ENCODE measurements at places on chromosomes 2 and 18.

- DNase-seq: no peak
These were observed 87.6 kb downstream of the RBBP8 start for GRCh38 chr18:23020555-23021294.

DNA sequence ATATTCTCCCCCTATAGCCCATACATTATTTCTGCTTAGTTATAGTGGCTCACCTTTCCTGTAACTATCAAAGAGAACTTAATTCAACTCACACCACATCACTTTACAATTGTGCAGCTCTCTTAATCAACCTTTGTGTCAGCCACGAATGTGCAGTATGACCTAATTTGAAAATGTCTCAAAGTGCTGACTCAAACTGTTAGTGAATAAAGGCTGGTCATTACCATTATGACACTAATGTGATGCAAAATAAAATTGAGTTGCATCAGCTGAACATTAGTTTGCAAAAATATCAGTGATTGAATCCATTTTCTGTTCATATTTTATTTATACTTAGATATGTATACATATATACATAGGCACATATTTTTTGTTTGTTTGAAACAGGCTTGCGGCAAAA lies 251.8 kb downstream of the MEIS1 start:
- no peak for DNase-seq

- no peak for DNase-seq
These were observed 29.6 kb upstream of the PGAP1 start for GRCh38 chr2:196956069-196956468.

GRCh38 chr2:134225173-134225572 lies 28.7 kb upstream of the MGAT5 start:
- DNase-seq: no peak

- no peak for DNase-seq
These were observed 428.3 kb downstream of the MBD2 start for GRCh38 chr18:53796040-53796729.

DNA sequence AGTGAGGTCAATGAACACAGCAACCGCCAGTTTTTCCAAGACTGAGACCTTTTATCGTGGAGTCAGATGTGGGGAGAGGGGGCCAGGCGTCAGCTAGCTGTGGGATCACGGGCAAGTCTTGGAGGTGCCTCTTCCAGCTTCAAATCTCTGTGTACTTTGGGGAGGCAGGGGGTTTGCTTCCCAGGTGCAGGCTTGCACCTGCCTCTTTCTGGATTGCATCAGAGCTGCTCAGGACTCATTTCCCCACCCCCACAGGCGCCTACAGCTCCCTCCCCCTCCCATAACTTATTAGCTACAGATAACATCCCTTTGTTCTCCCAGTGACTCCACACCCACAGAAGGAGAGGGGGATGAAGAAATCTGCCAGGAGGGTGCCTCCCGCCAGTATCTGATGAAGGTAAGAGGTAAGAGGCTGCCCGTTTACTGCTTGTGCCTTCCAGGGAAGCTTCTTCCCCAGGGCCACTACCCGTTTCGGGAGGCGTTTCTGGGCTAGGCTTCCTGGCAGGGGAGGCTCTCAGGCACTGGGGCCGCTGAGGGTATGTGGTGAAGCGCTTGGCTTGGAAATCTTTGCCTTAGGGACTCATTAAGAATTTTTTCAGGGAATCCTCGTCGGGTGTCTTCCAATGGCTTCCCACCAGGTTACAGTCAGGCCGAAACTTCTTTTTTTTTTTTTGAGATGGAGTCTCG lies 18.8 kb upstream of the MRPL33 start:
- DNase-seq: peak; percentile 76

- DNase-seq: no peak
These were observed 61.1 kb upstream of the IGFBP5 start for GRCh38 chr2:216756435-216756834.

- no peak for DNase-seq
These were observed 19.8 kb upstream of the RGPD4 start for GRCh38 chr2:107806901-107807300.

GRCh38 chr18:44123743-44124142 lies 556.9 kb upstream of the SETBP1 start:
- DNase-seq: no peak

- DNase-seq: no peak
These were observed 90.1 kb downstream of the ALPK2 start for GRCh38 chr18:58538604-58539386.

DNA sequence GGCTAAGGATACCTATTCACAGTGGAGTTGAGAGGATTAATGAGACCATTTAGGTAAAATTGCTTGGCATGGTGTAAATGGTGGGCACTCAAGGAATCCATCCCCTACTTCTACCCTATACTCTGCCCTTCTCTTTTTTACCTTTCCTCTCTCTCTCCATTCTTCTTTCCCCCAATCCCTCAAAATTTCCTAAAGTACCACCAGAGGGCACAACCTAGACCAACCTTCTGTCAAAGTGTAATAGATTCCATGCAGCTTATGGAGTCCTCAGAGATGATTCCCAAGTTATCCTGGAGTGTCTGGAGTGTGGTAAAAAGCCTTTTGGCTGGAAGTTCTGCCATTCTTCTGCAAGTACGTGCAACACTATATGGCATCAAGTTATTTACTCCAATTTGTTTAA lies 33.0 kb upstream of the CCDC195 start:
- no peak for DNase-seq

GRCh38 chr18:35514283-35514682 lies 16.5 kb upstream of the INO80C start:
- no peak for DNase-seq

DNA sequence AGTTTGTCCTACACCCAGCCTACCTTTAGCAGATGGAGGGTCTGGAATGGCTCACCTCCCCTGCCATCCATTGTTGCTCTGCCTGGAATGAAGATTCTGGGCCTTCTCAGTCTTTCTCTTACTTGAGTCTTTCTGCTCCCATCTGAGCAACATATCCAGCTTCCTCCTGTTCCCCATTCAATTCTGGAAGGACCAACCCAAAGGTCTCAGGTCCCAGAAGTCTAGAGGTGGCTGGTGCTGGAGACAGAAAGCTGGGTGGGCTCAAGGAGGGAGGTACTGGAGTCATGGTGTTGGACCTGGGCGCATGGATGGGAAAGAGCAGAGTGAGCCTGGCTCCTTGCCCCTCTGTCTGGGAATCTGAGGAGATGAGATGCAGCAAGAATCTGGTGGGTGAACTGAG lies 93.5 kb upstream of the SIX3 start:
- DNase-seq: no peak

DNA sequence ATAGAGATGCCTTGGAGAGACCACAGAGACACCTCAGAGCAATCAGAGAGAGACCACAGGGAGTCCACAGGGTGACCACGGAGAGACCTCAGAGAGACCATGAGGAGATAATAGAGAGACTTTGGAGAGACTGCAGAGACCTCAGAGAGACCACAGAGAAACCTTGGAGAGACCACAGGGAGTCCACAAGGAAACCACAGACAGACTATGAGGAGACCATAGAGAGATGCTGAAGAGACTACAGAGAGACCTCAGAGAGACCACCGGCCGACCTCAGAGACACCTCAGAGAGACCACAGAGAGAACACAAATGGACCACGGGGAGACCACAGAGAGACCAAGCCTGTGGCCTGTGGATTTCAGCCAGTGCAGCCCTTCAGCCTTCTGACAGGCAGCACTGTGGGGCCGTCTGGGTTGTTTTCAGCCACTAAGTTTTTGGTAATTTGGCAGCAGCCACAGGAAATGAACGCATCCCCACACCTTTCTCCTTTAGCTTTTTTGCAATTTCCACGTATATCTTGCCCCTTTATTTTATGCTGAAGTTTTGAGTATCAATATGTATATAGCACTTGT lies 11.4 kb upstream of the TMEM18 start:
- no peak for DNase-seq

DNA sequence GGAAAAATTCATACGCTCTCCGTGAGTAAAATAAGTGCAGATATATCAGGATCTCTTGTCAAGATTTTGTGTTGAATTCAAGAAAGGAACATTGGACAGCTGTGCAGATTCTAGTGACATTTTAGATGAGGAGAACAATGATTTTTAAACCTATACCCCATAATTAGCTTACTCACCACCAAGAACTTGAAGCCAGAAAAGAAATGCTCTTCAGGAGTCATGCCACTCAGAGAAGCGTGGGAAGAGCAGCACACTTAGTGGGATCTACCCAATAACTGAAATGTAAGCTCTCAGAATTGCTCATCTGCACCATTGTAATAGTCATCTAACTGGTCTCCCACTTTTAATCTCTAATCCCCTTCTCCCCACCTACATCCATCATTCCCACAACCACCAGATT lies 9.2 kb upstream of the ERMN start:
- DNase-seq: no peak

DNA sequence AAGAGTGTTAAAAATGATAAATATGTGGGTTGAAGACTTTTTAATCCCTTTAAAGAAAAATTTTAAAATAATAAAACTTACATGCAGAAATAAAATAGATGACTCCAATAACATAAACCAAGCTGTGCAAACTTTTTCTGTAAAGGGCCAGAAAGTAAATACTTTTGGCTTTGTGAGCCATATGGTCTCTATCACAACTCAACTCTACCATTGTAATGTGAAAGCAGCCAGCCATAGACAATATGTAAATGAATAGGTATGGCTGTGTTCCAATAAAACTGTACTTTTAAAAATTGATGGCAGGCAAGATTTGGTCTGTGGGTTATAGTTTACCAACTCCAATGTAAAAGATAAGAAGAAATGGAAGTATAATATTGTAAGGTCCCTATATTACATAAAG lies 45.2 kb downstream of the SNED1 start:
- no peak for DNase-seq

DNA sequence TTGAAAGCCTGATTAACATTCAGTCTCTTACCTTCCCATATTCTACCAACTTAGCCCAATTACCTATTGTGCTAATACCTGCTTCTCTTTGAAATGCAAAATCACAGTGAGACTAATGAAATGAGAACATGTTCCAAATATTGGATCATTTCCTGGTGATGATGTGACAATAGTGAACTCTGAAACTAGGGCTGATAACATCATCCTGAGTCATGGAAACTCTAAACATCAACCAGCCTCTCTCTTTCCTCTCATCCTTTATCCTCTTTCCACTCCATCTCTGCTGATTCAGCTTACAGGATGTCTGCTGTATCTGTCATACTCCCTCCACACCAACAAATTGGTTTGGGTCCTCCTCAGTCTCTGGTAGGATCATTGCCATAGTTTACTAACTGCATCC lies 98.8 kb upstream of the NCKAP5 start:
- no peak for DNase-seq

GRCh38 chr2:44169155-44169898 lies 652 bp downstream of the PPM1B start:
- DNase-seq: no peak

- no peak for DNase-seq
These were observed 60.0 kb downstream of the CAPN13 start for GRCh38 chr2:30747206-30747605.

- DNase-seq: no peak
These were observed 117.6 kb upstream of the STK17B start for GRCh38 chr2:196289000-196289399.

- no peak for DNase-seq
These were observed 15.2 kb downstream of the BOK start for GRCh38 chr2:241573741-241574140.

DNA sequence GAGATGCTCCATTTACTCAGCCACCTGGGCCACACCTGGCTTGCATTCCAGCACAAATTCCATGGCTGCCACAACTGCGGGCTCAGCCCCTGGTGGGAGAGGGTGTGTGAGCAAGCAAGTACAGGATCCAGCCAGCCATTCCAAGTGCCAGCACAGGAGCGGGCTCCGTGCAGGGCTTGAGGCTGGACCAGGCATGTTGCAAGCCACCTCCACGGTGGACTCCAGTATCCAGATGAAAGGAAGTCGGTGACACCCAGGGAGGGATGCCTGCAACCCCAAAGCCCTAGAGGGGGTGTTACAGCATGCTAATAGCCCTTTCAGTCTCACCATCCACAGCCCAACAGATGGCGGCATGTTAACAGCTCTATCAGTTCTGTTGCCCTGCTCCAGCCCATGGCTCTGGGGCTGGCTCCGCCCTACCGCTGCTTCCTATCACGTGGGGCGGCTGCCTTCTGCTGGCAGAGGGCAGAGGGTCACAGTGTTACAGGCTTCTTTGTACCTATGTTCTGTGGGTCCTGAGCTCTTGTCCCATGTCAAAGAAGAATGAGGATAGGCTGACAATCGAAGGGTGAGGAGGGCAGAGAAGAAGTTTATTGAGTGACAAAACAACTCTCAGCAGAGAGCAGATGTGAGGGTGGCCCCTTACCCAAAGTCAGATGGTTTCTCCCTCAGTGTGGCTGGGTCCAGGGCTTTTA lies 11.7 kb upstream of the GORASP2 start:
- no peak for DNase-seq

- DNase-seq: no peak
These were observed 132.4 kb downstream of the ZAP70 start for GRCh38 chr2:97845818-97846217.

GRCh38 chr2:192228685-192229084 lies 34.0 kb upstream of the TMEFF2 start:
- DNase-seq: no peak

DNA sequence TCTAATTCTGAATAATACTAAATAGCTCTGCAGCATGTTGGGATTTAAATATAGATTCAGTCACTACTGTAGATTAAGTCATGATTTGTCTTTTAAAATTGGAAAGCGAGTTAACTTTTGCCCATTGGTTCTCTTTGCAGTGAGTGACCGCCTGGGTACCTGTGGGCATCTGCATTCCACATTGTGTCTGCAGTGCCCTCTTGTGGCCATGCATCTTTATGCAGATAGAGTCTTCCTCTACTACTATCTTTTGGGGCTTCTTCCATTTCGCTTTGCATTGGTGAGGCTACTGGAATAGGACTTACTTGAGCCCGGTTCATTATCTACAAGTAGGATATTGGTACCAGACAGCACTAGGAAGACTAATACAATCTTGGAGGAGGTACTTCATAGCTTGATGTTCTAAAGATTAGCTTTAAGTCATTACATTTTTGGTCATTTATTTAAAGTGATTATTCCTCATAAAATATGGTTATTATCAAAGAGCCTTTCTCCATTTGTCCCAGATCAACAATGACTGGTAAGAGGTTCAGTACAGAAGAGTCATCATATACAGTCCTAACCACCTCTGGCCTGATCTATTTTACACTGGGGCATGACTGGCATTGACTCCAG lies 203.0 kb downstream of the SOCS6 start:
- peak; percentile 12 for DNase-seq

- DNase-seq: no peak
These were observed 224.8 kb upstream of the SOX11 start for GRCh38 chr2:5467178-5467905.

- DNase-seq: no peak
These were observed 76.2 kb downstream of the MAP3K20 start for GRCh38 chr2:173151671-173152401.

GRCh38 chr18:48974304-48975119 lies 23.7 kb upstream of the SMAD7 start:
- DNase-seq: no peak

DNA sequence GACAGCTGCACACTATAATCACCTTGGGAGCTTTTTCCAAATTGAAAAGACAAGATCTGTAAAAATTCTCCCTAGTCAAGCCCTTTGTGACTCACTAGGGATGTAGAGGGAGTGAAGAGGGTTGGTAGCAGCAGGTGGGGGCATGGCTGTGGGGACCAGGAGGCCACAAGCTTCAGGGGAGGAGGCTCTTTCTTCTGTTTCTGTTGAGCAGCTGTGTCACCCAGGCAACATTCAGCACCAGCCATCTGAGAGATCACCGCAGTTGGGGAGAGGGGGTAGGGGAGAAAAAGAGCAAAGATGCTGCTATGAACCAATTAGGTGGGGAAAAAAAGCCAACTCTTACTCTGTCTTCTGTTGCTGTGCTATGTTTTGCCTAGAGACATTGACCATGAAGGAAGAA lies 352.3 kb upstream of the MEIS1 start:
- no peak for DNase-seq

- DNase-seq: no peak
These were observed 288.5 kb downstream of the TNS1 start for GRCh38 chr2:217714287-217714751.

- no peak for DNase-seq
These were observed 210.0 kb upstream of the ZNF521 start for GRCh38 chr18:25561918-25562317.

Measured in SHP77 treated with DMSO at 0.1 percent for 48 hours (cell line).